ENCODE measurements at places on chromosomes 16 and 17. TPM values are rescaled to one million over a fixed set of nuclear protein-coding genes. Genes with fewer than 3 reads are reported as not detected.

Gene SDK2
- polyA plus RNA-seq: 3.3 TPM

Gene SMYD4
- 12.7 TPM for polyA plus RNA-seq

Gene OTOP3
- polyA plus RNA-seq: not detected

Gene HS3ST3A1
- polyA plus RNA-seq: 0.44 TPM

Gene HNF1B
- not detected for polyA plus RNA-seq

Gene LPCAT2
- polyA plus RNA-seq: not detected

Gene SLC12A3
- 1.6 TPM for polyA plus RNA-seq

Gene TLCD2
- not detected for polyA plus RNA-seq

Data from IgD-negative memory B cell (primary cell).